ENCODE measurements at places on chromosomes 5 and 9.
A peak's percentile ranks its signal among the peaks of the same experiment; 100 is the strongest.

DNA sequence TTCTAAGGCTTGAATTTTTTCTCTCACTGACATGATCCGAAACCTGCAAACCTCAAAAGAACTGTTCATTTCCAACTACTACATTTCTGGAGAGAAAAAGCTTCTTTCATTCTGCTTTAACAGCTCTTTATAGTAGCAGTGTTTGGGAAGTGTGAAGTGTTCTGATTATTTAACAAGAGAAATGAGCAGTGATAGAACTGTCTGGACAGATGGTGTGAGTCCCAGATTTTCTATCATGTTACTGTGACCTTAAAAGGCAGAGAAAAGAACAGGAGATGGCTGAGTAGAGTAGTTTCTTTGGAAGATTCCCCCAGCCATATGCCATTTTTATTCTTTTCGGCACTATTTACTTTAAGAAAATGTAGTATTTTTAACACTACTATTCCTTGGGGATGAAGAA, 41.3 kb upstream of the TAL2 start:
- no peak for DNase-seq

- peak; percentile 86 for DNase-seq
Measured at GRCh38 chr9:120935383-120935857, 8.8 kb upstream of the TRAF1 start.

DNA sequence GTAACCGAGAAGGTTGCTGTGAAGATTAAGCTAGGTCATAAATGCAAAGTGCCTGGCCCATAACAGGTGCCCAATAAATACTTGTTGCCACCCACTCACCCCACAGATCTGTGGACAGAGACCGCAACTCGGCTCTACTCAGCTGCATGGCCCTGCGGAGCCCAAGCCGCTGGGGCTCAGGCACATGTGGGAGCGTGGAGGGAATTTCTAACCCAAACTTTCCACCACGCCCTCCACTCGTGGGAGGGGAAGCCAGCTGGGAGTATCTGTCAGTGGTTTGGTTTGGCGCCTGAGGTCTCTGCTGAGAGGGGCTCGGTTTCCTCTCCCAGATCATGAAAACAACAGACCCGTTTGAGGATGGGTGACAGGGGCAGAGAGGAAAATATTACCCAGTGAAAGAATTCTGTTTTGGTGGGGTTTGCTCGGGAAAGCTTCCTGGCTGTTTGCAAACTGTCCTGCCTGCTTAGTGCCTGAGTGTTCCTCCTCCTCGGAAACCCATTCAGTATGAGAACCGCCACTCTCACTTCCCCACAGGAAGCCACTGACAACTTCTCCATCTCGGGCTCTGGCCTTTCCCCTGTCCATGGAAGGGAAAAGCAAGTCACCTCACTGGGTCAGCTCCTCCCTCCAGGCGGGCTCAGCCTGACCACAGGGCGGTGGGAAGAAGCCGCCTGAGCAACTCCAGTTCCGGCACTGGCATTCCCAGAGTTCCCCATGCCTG, 60.1 kb downstream of the RGS3 start:
- no peak for DNase-seq

DNA sequence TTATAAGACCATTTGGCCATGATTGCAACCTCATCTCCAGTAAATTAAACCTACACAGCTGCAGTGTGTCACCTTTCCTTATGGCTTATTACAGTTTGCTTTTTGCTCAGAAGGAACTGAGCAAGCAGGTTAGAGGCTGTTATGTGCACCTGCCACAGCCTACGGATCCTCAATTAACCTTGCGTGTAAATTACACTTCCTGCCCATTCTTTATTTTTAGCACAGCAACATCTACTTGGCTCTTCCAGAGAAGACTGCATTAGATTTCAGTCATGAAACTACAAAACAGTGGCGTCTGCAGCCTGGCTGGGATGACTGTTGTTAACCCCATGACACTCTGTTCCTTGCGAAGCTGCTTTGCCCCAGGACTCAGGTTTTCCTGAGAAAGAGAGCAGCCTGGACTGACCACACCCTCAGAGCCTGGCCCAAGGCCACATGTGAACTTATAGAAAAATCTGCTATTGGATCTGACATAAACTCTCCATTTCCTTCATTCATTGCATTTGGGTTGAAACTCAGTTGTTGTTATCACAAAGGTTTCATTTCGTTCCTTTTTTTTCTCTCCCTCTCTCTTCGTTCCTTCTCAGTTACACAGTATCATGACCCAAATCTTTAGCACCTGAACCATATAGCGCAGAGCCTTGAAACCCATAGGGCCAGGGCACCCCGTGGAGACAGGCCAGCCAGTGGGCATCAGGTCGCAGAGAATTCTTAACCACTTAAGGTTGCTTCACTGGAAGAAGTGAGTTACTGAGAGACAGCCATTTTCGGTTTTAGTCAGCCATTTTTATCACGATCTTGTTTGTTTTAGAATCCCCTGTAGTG, 138.6 kb downstream of the PALM2AKAP2 start:
- no peak for DNase-seq

- DNase-seq, result no peak
Measured at GRCh38 chr5:80037366-80037765, 2.2 kb downstream of the THBS4 start.

- DNase-seq, result peak; percentile 34
Measured at GRCh38 chr5:115068239-115069086, 101.2 kb downstream of the TRIM36 start.

- no peak for DNase-seq
Measured at GRCh38 chr9:36029765-36030528, 6.8 kb upstream of the RECK start.

GRCh38 chr5:151924564-151925301, at the start of gene GLRA1:
Gene GLRA1 (minus strand): TSS chr5:151924851. CDS start chr5:151924549, 302 bp downstream.
- peak; percentile 46 for DNase-seq

- DNase-seq, result no peak
Measured at GRCh38 chr5:11234501-11234911, 473.5 kb upstream of the DAP start.

- DNase-seq, result no peak
Measured at GRCh38 chr9:1013021-1013420, 36.6 kb downstream of the DMRT3 start.

GRCh38 chr9:90000925-90001324, 396.1 kb downstream of the GADD45G start:
- DNase-seq, result no peak

- no peak for DNase-seq
Measured at GRCh38 chr5:131825404-131826013, 28.7 kb upstream of the FNIP1 start.

- peak; percentile 61 for DNase-seq
Measured at GRCh38 chr5:88660264-88660946, 222.6 kb downstream of the MEF2C start.

- DNase-seq, result no peak
Measured at GRCh38 chr9:70006306-70006705, 37.3 kb upstream of the MAMDC2 start.

DNA sequence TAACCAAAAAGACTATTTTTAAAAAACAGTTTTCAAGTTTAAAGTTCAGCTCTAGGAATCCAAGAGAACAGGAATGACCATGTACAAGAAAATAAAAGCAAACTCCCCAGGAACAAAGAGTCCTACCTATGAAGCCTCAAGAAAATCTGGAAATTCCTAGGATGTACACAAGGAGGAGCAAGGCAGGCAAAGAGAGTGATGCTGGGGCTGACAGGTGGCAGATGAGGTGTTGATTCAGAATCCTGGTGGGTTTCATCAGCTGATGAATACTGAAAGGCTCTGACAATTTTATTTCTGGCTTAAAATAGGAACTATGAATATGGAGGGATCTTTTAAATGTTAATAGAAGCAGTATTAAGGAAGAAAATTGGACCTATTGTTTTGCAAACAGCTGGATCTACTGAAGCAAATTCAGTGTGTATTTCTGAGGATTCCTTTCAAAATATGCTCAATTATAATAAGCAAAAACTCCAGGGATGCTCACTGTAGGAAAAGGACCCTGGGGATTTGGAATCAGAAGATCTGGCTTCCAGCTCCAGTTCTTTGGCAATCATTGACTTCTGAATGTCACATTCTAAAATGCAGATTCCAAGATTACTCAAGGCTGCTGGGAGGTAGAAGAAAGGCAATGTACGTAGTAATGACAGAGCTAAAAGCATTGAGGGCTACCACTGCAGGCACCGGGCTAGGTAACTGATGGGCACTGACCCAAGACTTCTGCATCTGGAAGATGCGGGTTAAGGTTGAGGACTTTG, 28.0 kb upstream of the SH3RF2 start:
- peak; percentile 31 for DNase-seq

- no peak for DNase-seq
Measured at GRCh38 chr5:43648499-43649124, 45.6 kb downstream of the NNT start.

GRCh38 chr5:87770601-87771121, 357.9 kb upstream of the CCNH start:
- no peak for DNase-seq

- no peak for DNase-seq
Measured at GRCh38 chr5:179123491-179124272, 63.5 kb downstream of the ZNF354C start.

DNA sequence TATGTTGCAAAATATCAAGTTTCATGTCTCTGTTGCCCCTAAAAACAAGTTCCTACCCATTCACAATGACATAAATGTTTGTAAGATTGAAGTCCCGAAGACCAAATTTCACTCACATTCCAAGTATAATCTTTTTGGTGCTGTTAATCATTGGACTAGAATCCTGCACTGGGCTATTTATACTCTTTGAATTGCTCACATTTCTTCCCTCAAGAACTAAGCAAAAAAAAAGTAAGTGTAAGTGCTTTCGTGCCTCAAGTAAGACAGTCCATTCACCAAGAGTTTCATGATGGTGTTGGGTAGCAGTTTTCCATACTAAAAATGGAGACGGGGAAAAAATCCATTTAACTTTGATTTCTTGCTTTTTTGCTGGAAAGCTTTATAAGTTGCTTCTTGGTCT, 242.3 kb downstream of the EBF1 start:
- DNase-seq, result no peak

DNA sequence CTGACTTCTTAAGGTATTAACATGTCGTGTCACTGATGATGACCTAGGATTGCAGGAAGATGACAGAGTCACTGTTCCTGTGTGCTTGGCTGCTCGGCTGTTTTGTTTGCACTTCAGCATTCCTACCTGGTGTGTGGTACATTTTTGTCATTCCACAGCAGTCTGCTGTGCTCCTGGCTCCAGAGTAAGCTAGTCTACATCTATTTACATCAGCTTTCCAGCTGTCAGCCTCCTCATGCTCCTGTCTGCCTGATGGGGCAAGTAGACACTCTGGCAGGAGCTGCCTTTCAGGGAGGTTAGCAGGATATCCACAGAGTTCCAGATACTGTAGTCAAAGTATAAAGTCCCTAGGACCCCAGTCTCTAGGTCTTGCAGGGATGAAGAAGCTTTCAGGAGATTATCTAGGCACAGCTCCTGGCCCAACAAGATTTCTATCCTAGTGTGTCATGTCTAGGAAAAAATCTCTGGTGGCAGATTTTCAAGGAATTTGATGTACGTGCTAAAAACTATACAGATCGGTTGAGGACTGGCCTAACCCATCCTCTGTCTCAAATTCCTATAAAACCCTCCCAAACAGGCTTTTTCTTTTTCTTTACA, 28.4 kb downstream of the RUSC2 start:
- DNase-seq, result peak; percentile 97

DNA sequence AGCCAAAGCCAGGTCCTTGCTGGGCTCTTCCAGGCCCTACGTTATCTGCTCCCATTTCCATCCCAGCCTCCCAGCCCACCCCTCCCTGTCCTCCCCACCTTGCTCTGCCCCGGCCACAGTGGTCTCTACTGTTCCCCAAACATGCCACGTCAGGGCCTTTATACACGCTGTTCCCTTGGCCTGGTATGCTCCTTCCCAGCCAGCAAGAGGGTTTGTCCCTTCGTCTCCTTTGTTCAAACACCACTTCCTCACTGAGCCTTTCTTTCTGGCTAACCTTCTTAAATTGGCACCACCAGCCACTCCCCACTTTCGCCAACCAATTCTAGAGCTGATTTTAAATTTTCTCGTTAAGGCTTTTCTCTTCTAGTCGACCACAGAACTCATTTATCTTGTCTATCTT, 9.8 kb downstream of the SH2D3C start:
- no peak for DNase-seq

DNA sequence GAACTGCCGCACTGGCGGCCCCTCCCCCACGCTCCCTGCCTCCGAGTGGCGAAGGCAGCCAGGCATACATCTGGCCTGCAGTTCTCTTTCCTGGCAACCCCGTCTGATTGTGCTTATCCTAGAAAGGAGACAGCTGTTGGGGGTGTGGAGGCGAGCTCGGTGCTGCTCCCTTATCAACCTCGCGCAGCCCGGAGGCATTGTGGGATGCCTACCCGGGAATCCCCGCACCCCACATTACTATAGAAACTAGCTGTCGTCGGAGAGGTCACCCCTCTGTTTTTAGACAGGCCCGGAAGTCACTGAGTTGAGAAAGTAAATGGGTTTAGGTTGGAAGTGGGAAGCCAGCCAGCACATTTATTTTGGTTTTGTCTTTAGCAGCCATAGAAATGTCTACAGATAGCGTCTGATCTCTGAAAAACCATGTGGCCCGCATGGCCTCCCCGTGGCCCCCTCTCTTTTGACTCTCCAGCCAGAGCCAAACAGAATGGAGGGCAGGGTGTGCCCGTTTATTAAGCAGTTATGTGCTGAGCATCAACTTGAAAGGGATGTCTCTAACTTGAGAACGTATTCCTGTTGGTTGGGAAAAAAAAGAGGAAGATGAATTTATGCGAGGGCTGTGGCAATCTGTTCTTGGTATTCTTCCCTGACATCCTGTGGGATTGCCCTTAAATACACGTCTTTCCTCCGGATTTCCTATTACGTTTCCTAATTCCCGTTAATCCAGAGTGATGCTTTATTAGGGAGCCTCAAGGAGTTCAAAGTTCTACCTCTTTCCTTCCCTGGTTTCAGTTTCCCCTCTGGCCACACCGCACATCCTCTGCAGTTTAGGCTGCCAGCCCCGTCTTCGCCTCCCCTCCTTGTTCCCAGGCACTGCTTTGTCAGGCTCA, 3.9 kb downstream of the STC2 start:
- DNase-seq, result no peak

DNA sequence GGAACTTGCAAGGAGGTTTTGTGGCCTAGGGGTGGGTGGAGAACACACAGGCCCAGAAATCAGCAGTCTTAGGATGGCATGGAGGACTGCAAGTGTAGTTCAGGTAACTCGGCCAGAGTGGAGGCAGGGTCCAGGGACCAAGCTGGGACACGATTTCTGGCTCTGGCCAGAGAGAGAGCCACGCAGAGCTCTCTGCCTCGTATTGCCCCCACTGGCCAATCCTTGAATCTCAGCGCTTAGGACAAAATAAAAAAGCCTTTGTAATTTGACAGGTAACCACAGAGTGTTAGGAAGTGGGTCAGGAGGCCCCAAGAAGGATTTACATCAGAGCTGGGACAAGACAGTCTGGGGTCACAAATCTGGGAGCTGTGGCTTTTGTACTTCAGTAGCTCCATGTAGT, 11.7 kb downstream of the MAP3K1 start:
- DNase-seq, result peak; percentile 38

- DNase-seq, result no peak
Measured at GRCh38 chr5:9399094-9399493, 146.8 kb downstream of the SEMA5A start.

- DNase-seq, result no peak
Measured at GRCh38 chr9:96048956-96049831, 173.7 kb downstream of the ERCC6L2 start.

- peak; percentile 33 for DNase-seq
Measured at GRCh38 chr9:126773004-126773607, 31.7 kb upstream of the ZBTB43 start.
